ENCODE measurements at places on chromosomes 4 and X. TPM values are rescaled to one million over a fixed set of nuclear protein-coding genes. Genes with fewer than 3 reads are reported as not detected.

Gene BST1
- 19.9 TPM for total RNA-seq

Gene SLC39A8
- total RNA-seq, result 48.5 TPM

Gene CHRDL1
- total RNA-seq, result 0.14 TPM

Gene COMMD8
- total RNA-seq, result 19.3 TPM

Gene BCLAF3
- total RNA-seq, result 6.1 TPM

Gene ARSJ
- total RNA-seq, result 22.9 TPM

Gene CC2D2A
- 23.2 TPM for total RNA-seq

Gene SSX1
- 0.18 TPM for total RNA-seq

Gene MAGEA6
- under 0.01 TPM for total RNA-seq

Gene PAGE4
- total RNA-seq, result not detected

Gene SMARCA1
- 58.9 TPM for total RNA-seq

Gene MAGEA12
- under 0.01 TPM for total RNA-seq

Gene ZCCHC12
- under 0.01 TPM for total RNA-seq

Gene SCRG1
- 0.85 TPM for total RNA-seq

Gene ANOS1
- under 0.01 TPM for total RNA-seq

Gene LRCH2
- total RNA-seq, result 14.2 TPM

Gene CENPE
- 2.1 TPM for total RNA-seq

Gene IGSF1
- not detected for total RNA-seq

Gene GLRB
- total RNA-seq, result 10.2 TPM

Gene RHOH
- total RNA-seq, result 0.09 TPM

Gene GLRA3
- total RNA-seq, result not detected

Gene TMEM144
- total RNA-seq, result 9.2 TPM

Gene REPS2
- total RNA-seq, result 0.14 TPM

Gene TRIM75
- total RNA-seq, result not detected

Gene ART3
- total RNA-seq, result 0.09 TPM

Gene MORC4
- total RNA-seq, result 48.5 TPM

Gene ALB
- total RNA-seq, result 0.09 TPM

Gene FAM47A
- not detected for total RNA-seq

Gene GLUD2
- total RNA-seq, result 1.00 TPM

Gene GPRASP1
- total RNA-seq, result 4.0 TPM
